SIG-M5 (cell line): ENCODE measurements at places on chromosomes 1 and 21.

GRCh38 chr21:24014381-24014780 is 1592.9 kb downstream of the MRPL39 start:
- no peak for DNase-seq

GRCh38 chr1:11961230-11961629 is 19.0 kb upstream of the MFN2 start:
- no peak for DNase-seq

GRCh38 chr1:181318022-181318857 is 165.1 kb upstream of the CACNA1E start:
- DNase-seq, result no peak

GRCh38 chr1:93675271-93675670 is 6.4 kb downstream of the BCAR3 start:
- DNase-seq, result no peak

- no peak for DNase-seq
Measured at GRCh38 chr1:67601539-67601938, 83.5 kb upstream of the GADD45A start.

DNA sequence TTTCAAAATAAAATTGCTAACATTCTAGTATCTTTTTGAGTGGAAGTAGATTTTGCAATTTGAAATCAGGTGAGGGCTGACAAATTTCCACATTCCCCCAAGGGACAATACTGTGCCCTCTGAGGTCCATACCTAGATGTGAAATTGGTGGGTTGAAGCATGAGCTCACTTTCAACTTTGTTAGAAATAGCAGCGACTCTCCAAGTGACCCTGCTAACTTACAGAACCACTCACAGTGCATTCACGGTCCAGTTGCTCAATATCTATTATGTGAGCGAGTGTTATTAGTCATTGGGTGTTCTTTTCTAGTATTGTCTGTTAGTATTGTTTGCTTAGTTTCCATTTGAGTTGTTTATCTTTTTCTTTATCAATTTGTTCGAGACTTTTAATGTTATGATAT is 53.6 kb upstream of the ASB17 start:
- no peak for DNase-seq

DNA sequence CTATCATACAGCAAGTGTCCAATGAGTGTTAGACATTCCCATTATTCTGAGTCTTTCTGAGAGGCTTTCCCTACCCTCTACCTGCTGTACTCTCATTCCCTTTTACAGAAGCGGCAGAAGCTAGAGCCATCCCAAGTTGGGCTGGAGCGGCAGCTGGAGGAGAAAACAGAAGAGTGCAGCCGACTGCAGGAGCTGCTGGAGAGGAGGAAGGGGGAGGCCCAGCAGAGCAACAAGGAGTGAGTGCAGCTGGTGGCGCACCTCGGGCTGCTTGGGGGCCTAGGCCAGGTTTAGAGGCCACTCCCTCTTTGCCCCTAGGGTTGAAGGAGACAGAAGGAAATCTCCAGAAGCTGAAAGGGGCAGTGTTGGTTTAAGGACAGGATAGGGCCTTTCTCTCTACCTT is 12.1 kb downstream of the CGN start:
- no peak for DNase-seq

DNA sequence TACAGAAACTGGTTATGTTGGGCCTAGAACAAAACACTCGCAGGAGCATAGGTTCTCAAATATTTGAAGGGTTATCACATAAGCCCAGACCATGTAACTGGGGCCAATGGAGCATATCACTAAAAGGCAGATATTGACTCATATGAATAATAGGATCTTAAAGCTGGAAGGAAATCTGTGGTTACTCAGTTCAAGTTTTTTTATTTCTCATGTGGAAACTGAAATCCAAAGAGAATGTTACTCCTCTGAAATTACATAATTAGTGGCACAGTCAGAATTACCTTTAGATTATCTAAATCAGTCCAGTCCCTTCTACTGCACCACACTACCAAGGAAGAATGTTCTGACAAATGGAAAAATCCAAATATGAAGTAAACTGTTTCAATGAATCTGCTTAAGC is 12.0 kb downstream of the SLAMF8 start:
- DNase-seq, result no peak

GRCh38 chr1:201511941-201512539 is 5.1 kb upstream of the CSRP1 start:
- no peak for DNase-seq

- DNase-seq, result no peak
Measured at GRCh38 chr1:208189716-208190115, 54.5 kb downstream of the PLXNA2 start.

DNA sequence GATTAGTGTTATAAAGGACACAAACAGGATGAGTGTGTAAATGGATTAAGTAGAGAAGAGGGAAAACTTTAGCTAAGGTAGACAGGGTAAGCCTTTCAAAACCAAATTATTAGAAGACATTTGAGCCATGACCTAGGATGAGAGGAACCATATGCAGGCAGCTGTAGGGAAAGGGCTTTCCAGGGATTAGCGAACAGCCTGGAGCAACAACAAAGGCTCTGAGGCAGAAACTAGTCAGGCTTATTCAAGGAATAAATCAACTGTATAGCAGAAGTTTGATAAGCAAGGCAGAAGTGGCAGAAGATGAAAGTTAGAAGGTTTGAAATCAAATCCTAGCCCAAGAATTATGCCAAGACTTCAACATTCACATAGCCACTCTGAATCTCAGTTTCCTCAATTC is 21.3 kb downstream of the AIDA start:
- no peak for DNase-seq

DNA sequence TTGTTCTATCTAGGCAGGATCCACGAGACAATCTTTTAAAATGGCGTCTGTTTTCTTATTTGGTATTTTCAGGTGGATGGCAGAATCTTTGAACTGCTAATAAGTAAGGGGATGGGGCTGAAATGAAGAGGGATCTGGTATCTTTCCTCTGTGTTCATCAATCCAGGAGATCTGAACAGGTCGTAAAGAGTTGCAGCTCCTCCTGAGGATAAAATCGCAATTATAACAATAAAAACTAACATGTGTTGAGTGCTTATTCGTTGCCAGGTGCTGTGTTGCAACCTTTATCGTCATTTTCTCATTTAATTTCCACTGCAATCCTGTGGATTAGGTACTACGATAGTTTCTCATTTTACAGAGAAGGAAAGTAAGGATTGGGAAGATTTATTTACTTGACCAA is 134.6 kb upstream of the DPYD start:
- no peak for DNase-seq

GRCh38 chr1:53061859-53062707 is at the start of gene PODN:
Gene PODN, plus strand, starts transcription at chr1:53062213. Its CDS starts 7,643 bp downstream, at chr1:53069856.
- no peak for DNase-seq
